CD4-positive, alpha-beta memory T cell (primary cell): ENCODE measurements at places on chromosomes 2 and 18.

DNA sequence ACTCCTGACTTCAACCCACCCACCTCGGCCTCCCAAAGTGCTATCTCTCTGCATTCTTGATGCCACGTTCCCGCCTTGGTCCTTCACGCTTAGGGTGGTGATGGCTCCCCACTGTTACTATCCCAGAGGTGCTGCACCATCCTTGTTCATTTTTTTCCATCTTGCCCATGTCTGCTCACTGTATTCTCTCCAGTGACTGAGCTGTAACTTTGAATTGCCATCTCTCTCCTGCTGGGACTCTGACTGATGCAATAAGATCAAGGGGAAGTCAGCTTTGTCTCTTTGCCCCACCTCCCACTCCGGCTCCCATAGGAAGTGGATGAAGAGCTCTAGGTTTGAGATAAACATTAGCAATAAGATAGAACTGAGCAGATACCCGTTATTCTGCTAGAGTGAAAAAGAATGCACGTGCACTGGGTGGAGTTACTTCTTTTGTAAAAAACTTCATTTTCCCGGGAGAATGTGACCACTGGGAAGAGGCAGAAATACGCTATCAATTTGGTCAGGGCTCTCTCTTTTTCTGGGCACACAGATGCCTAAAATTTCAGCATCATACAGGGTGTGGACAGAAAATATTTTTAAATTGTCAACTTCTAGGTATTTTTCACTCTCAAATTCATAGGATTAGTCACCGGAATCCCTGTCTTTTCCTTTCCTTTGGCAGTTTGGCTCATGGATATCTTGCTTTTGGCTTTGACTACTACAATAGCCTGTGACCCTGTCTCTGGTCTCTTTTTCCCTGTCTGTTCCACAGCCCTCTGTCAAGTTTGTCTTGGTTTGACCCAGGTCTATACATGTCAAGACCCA is 105.4 kb downstream of the POLR1A start:
- DNase-seq, result no peak

DNA sequence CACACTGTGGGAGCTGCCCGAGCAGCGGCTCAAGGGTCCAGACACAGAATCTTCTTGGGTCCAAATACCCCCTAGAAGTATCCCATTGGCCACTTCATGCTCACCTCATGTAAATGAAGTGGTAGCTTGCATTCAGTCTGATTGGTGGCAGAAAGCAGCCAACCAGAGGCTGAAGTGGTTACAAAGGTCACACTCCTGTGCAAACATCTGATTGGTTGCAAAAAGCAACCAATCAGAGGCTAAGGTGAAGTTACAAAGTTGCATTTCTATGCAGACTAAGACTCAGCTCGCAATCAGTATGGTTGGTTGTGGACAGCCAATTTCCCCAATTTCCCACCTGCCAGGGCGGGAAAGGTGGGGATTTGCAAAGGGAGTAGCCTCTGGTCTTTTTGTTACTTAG is 94.3 kb downstream of the DGKD start:
- DNase-seq, result no peak

- no peak for DNase-seq
Measured at GRCh38 chr18:3715231-3716080, 265.5 kb downstream of the TGIF1 start.

- DNase-seq, result no peak
Measured at GRCh38 chr2:206692971-206693370, 25.2 kb downstream of the DYTN start.

GRCh38 chr2:127348426-127349000 is 39.3 kb downstream of the MAP3K2 start:
- no peak for DNase-seq

DNA sequence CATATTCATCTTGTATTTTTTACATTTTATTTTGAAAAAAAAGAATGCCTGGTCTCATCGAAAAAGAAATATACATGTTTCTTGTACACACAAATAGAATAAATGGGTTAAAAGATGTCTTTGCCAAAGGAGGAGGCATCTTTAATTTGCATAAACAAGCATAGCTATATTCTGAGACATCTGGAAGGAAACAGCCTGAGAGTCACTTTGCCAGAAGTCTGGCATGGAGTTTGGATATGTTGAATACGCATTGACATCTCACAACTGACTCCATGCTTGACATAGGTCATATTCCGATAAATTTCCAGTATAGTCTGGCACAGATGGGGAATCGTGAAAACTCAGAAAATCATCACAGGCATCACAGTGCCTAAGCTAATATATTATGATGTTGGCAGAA is 1317.5 kb upstream of the CELF4 start:
- DNase-seq, result no peak

DNA sequence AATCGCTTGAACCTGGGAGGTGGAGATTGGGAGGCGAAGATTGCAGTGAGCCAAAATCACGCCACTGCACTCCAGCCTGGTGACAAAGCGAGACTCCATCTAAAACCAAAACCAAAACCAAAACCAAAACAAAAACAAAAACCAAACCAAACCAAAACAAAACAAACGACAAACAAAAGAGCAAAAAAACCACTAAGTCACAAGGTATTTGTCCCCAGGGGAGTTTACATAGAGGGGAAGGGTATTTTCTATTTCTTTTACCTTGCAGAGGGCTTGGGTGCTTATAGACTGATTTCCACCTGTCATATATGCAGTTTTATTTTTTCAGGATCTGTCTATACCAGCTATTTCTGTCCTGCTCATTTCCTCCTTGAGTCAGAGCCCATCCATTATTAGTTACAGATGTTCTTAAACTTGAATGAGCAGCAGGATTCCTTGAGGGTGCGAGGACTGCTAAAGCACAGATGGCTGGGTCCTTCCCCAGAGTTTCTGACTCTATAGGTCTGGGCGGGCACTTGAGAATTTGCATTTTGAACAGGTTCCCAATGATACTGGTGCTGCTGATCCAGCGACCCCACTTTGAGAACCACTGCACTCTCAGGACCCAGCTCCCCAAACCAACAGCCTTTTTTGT is 102.2 kb upstream of the UXS1 start:
- DNase-seq, result no peak

DNA sequence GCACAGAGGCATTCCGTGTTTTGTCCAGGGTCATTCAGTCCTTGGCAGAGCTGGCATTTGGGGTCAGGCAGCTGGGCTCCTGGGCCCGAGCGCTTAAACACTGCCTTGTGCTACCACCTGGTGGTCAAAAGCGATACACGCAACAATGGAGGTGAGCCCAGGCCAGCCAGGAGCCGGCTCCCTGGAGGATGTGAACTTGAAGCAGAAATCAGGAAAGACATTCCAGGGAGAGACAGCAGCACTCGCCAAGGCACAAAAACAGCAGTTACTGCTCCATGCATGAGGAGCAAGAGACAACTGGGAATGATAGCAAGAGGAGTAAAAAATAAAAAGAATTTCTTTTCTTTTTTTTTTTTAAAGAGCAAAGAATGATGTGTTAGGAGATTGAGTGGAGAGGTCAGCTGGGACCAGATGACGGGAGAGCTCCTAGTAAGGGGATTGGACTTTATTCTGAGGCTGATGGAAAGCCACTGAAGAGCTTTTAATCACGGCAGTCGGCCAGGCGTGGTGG is 20.7 kb downstream of the SCYGR8 start:
- peak; percentile 50 for DNase-seq

DNA sequence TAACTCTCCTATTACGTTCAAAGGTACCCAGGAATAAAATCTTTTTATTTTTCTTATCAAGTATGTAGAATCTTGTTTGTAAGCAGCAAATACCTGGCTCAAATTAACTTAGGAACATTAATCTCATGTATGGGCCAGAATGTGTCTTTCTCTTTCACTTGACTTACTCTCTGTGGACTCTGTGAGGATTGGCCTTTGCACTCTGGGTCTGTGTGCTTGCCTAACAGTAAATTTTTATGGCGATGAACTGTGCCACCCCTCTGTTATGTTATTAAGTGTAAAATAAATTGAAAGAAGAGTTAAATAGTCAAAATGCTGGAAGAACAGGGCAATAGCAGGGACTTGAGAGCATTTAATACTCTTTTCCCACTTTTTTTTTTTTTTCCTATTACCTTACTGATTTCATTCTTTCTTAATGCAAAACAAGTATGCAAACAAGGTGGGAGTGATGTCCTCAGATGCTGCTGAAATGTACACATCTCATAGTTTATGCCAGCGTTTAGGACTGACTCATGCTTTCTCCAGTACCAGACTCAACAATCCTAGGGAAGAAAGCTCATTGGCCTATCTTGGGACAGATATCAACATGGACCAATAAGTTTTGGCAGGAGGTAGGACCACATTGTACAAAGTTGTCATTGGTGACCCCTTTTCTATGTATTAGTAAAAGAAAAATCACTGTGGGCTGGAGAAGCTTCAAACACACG is 25.5 kb downstream of the LYPD6 start:
- no peak for DNase-seq

DNA sequence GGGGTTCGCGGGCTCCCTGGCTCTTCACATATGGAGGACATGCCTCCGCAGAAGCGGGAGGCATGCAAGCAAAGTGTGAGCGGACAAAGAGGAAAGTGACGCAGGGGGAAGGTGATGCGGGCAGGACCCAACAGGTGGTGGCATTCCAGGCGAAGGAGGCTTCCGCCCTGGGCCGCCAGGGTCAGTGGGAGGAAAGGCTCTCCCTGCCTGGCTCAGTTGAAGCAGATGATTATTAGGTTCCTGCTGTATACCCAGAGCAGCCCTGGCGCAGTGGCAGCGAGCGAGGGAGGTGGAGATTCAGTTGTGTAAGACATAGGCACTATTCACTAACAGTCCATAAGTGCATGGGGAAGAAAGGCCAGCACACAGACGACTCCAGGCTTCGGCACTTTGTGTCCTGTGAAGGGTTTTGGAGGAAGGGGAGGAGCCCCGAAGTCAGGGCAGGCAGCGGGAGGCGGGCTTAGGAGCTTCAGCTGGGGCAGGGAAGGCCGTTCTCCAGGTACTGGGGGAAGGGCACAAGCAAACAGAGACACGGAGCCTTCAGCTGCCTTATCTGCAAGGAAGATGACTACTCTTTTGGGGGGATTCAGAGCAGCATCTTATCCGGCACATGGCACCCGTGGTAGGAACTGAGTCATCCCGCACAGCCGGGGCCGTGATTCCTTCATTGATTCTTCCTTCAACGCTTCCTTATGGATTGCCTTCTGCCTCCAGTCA is 89.8 kb downstream of the TGOLN2 start:
- no peak for DNase-seq

DNA sequence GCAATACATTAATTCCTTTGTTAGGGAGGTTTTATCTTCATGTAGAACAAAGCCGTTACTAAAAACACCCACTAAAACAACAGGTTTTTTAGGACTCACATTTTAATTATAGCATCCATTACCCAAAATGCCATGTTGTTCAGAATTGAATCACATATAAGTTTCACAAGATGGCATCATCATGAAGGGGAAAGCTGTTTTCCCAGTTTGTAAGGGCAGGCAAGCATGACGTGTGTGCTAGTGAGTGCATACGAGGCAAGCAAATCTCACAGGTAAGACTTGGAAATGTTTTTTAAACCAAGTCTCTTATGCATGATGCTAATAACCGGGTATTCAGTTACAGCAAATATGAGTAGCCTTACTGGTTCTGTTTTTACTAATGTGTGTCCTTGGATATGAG is 111.8 kb upstream of the NFATC1 start:
- DNase-seq, result no peak

- no peak for DNase-seq
Measured at GRCh38 chr18:50559752-50560680, at the start of gene MAPK4. TSS of gene MAPK4 (plus strand) at chr18:50560087. CDS start at chr18:50663959, 103,872 bp downstream.

- no peak for DNase-seq
Measured at GRCh38 chr2:64876137-64876647, 113.0 kb upstream of the SLC1A4 start.

DNA sequence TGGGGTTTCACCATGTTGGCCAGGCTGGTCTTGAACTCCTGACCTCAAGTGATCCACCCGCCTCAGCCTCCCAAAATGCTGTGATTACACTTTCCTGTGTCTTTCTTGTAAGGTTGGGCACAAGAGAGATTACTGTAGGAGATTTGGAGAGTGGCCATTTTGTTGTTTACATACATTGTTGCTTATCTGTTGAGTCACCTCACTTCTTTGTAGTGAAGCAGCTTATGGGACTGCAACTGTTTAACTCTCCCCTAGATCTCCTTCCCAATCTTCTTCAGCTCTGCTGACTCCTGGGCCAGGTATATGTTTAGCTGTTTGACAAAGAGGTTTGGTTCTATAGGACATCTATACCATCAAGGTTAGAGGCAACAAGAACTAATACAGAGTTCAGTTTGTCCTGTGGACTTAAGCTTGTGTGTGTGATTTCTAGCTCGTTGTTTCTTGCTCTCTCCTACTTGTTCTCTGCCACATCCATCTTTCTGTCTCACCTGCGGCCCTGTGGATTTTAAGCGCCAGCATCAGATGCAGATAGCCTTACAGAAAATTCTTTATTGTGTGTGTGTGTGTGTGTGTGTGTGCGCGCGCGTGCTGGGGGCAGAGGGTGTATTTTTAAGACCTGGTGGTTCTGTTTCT is 95.4 kb downstream of the HAUS1 start:
- no peak for DNase-seq

- DNase-seq, result peak; percentile 30
Measured at GRCh38 chr2:181904022-181904632, 12.6 kb downstream of the ITPRID2 start.

DNA sequence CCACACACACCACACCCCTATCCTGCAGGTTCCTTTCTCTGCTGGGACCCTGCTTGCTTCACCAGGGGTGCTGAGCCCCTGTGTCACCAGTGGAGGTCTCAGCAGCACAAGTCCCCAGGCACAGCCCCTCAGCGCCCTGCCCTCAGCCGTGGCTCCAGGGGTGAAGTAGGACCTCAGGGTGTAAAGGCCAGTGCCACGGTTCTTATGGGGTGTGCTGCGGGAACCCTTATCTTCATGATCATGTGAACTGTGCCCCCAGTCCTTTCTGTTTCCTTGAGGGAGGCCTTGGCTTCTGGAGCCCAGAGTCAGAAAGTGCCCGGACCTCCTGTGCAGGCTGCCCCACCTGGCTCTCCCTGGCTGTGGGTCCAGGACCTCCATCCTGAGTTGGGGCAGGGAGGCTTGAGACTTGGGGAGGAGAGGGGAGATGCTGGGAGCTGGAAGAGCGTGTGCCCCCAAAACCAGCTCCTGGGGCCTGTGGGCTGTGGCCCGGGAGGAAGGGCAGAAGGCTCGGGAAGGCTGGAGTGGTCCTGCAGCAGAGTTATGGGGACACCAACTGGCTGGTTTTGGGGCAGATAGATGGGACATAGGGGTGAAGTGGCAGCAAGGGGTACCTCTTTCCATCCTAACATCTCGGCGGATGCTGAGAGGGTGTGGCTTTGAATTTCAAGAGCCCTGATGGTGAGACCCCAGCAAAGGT is 20.2 kb upstream of the KLF11 start:
- DNase-seq, result no peak

DNA sequence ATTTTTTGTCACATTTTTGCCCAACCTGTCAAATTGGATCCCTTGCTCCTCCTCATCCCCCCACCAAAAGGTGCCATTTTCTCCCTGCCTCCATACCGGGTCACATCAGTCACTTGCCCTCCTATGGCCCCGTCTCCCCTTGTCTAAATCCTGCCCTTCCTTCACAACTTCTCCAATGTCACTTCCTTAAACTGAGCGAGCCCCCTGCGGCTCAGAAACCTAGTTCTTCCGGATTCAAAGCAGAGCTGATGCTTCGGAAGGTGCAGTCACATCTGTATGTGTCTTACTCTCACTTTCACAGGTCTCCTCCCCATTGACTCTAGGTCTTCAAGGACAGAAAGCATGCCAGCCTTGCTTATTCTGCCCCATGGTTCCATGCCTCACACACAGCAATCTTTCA is 22.1 kb downstream of the TNP1 start:
- no peak for DNase-seq

- DNase-seq, result no peak
Measured at GRCh38 chr2:228545041-228545747, 363.7 kb upstream of the SPHKAP start.

- no peak for DNase-seq
Measured at GRCh38 chr2:214695789-214696188, 113.7 kb downstream of the BARD1 start.
